Activated gamma-delta T cell treated with Interleukin-2 at 50 U/mL for 16 hours (primary cell): ENCODE measurements at places on chromosomes 11 and 22.
A peak's percentile ranks its signal among the peaks of the same experiment; 100 is the strongest.

DNA sequence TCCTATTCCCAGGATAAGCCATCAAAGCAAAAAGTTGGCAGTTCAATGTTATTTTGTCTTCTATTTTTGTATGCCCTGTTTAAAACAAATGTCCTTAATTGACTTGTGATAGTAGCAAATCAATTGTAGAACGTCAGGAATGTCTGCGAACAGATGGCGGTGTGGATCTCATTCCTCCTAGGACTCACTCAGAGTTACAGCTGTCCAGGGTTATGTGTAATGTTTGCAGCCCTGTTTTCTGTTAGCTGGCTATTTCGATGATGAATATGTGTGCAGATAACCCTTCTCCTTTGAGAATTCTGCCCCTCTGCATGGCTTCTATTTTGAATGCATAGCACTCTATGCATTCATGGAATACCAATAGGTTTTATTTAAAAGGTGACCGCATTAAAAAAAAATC, 1248.0 kb upstream of the CNTN5 start:
- DNase-seq: no peak

- DNase-seq: no peak
Measured at GRCh38 chr11:10373929-10374328, 69.1 kb downstream of the ADM start.

DNA sequence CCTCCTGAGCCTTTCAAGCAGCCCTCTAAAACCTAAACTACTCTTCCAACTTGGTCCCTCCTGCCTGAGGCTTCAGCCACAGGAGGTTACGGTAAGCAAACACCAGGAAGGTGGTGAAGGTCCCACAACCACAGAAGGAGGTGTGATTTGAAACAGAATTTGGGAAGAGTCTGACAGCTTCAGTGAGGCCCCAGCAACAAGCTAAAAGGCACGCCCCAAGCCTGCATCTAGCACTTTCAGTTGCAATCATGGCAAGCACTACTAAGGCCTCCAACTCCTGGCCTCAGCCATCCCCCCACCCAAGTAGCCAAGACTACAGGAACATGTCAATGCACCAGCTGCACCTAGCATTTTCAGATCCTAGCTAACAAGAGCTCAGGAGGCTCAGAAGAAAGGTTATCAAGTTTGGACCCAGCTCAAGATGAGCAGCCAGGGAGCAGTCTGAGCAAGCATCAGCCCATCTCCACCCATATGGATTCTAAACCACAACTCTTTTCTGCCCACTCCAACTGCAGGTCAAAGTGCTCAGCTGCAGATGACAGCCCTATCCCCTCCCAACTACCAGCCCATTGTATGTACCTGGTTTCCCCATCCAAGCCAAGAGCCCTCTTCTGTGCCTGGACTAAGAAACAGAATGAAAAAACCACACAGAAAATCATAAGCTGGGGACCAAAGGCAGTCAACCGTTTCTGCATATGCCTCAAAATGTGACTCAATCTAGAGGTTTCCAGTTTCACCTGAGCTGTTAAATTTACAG, 10.4 kb upstream of the AHNAK start:
- peak; percentile 61 for DNase-seq

DNA sequence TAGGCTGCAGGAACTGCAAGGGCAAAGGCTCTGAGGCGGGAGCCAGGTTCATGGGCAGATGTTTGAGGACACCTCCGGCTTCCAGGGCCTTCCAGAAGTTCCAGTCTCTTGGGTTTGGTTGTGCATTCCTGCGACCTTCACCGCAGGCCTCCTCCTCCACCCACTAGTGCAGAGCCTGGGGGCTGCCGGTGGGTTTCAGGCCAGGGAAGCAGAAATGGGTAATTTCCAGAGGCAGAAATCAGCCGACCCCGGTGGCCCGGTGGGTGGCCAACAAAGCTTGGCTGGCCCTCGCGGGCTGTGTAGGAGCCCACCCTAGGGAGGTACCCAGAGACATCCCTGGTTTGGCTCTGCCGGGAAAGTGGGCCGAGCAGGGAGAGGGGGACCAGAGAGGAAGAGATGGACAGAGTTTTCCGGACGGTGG, 417 bp upstream of the PHETA2 start:
- DNase-seq: no peak

- no peak for DNase-seq
Measured at GRCh38 chr22:50461536-50461935, 13.3 kb downstream of the SBF1 start.

- no peak for DNase-seq
Measured at GRCh38 chr22:27591060-27591459, 210.5 kb downstream of the MN1 start.

DNA sequence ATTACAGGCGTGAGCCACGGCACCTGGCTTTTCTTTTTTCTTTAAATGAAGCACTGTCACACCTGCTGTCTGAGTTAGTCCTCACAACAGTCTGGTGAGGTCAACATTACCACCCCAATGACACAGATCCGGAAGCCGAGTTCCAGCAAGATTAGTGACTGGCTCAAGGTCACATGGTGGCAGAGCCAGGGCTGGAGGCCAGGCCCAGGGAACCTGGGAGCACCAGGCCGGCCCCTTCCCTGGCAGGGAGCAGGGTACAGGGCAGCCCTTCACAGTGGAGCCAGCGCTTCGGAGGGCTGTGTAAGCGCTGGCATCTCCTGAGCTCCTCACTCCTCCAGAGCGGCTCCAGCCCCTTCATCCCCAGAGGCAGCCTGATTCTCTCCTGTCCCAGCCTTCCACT, 118.7 kb downstream of the ST3GAL4 start:
- no peak for DNase-seq
